NCI-H1048 (cell line): ENCODE measurements at places on chromosomes 1 and 21.
A peak's percentile ranks its signal among the peaks of the same experiment; 100 is the strongest.

DNA sequence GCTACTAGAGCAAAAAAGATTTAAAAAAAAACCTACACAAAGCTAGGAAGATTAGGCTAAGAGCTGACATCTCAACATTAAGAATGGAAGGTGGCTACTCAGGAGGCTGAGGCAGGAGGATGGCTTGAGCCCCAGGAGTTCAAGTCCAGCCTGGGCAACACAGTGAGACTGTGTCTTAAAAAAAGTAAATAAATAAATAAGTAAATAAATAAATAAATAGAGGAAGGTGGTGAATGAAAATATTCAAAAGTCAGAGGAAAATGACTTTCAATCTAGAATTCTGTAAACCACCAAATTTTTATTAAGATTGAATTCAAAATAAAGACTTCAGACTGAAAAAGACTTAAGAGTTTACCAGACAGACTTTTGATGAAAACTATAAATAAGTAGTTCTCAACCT lies 50.9 kb upstream of the TMPRSS2 start:
- no peak for DNase-seq

DNA sequence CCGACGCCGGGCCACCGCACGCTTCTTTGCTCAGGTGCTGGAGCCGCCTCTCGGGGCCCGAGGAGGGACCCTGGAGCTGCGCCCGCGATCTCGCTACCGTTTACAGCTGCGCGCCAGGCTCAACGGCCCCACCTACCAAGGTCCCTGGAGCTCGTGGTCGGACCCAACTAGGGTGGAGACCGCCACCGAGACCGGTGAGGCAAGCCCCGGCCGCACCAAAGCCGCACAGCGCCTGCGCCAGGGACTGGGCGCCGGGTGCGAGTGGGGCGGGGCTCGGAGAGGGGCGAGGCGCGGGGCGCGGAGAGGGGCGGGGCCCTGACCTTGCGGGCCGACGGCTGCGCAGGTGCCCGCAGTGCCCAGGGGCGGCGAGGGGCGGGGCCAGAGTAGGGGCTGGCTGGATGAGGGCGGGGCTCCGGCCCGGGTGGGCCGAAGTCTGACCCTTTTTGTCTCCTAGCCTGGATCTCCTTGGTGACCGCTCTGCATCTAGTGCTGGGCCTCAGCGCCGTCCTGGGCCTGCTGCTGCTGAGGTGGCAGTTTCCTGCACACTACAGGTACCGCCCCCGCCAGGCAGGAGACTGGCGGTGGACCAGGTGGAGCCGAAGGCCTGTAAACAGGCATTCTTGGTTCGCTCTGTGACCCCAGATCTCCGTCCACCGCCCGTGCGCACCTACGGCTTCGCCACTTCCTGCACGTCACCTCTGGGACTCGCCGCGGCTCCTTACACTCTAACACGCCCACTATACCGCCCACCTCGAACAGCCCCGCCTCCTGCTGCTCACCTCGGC lies 9.8 kb upstream of the CDC20 start:
- DNase-seq, result peak; percentile 78

- no peak for DNase-seq
Measured at GRCh38 chr1:44677201-44677766, 2.8 kb downstream of the ARMH1 start.

DNA sequence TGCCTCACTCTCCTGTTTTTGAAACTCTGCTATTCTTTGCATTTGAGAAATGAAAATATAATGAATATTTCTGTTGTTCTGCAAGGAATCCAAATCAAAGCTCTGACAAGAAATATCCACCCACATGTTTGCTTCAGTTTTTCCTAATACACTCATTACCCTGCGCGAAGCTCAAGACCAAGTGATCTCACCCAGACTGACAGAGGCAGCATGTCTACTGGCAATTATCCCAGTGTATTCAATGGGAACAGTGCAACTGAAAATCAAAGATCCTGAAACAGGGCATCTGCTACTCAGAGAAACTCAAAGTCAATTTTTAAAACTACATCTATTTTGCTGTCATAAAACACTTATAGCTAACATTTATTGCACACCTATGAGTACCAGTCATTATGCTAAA lies 321.0 kb upstream of the LRRC7 start:
- DNase-seq, result no peak

DNA sequence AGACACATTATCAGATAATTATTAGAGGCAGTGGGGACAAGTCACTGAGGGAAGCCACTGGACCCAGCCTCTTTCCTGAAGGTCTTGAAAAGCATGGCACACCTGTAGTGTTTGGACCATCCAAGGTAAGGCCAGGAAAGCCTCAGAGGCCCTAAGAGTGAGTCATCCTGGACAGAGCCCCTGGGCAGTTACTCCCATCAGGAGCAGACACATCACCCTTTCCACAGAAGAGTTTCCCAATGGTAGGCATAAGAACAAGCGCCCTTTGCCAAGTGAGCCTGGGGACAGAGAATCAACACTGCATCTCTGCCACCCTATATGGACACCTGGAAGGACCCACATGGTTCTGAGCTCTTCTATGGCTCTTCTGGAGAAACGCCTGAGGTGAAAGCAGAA lies 136.0 kb downstream of the PLXNA2 start:
- no peak for DNase-seq

GRCh38 chr1:204224655-204225054 lies 10.9 kb upstream of the GOLT1A start:
- DNase-seq, result no peak

DNA sequence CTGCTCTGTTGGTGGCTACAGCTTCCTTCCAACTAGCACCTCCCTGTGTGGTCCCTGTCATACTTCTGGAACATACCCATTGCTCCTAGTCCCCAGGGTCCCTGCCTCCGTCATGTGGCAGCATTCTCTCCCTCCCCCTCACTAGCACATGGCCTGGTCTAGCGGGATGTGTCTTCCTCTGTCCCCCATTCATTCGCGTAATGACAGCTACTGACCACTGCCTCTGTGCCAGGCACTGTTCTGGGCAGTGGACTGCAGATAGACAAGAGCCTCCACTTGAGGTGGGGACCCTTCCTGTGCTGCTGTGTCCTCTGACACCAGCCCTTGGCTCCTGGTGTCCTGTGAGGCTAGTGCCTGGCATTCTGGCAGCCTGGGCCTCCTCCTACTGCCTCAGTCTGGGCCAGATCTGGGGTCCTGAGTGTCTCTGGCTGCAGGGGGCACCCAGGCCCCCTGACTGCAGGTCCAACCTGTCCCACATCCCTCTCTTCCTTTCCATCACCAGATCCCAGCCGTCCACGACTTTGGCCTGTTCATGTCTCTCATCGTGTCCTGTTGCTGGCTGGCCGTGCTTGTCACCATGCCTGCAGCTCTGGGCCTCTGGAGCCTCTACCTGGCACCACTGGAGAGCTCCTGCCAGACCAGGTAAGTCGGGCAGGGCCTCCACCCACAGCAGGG lies 38.1 kb downstream of the DISP3 start:
- DNase-seq, result no peak

- DNase-seq, result no peak
Measured at GRCh38 chr1:54400329-54400728, 5.9 kb downstream of the SSBP3 start.

DNA sequence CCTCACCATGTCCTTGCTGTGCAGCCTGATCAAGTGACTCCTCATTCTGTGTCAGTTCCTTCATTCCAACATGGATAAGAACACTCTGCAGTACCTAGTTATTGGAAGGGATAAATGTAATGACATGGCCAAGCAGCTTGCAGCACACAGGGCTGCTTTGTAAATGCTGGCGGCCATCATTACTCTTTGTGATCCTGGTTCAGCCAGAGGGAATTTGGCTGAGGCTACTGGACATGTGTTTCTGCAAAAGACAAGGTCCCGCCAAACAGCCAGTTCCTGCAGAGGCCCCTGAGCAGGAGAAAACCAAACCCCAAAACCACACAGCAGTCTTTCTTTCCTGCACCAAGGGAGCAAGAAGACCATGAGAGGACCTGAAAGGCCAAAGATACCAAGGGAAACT lies 495.8 kb downstream of the AJAP1 start:
- no peak for DNase-seq

DNA sequence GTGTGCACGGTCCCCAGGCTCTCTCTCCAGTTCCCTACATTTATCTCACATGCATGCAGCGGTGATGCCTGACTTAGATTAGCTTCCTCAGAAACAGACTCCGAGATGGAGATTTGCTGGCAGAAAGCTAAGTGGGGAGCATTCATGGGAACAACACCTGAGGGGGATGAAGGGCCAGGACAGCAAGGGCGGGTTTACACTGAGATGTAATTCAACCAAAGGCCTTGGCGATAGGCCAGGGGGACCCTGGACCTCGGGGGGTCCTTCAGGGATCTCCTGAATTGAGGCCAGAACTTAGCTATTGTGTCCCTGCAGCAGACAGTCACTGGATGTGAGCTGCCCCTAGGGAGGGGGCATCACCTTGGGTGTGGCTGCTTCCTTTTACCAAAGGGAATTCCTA lies 246.1 kb upstream of the CSF3R start:
- no peak for DNase-seq

DNA sequence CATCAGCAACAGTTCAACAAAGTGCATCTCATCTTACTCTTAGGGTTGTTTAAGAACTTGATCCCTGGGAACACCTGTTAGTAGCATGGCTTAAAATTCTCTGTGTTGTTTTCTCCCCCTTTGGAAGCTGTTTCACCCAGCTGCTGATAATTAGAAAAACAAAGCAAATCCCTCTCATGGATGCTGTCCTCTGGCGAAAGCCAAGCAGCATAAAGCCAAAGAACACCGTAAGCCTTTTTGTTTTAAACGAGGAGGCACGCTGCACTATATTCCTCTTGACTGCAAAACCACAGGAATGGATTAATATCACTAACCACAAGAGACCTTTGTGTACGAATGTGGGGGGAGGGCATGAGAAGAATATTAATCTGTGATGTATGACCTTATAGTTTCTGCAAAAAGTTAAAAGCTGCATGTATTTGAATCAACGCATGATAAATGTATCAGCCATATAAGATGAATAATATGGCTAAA lies 923.2 kb downstream of the LTN1 start:
- peak; percentile 56 for DNase-seq

- DNase-seq, result no peak
Measured at GRCh38 chr1:206439205-206439604, 31.1 kb upstream of the IKBKE start.

DNA sequence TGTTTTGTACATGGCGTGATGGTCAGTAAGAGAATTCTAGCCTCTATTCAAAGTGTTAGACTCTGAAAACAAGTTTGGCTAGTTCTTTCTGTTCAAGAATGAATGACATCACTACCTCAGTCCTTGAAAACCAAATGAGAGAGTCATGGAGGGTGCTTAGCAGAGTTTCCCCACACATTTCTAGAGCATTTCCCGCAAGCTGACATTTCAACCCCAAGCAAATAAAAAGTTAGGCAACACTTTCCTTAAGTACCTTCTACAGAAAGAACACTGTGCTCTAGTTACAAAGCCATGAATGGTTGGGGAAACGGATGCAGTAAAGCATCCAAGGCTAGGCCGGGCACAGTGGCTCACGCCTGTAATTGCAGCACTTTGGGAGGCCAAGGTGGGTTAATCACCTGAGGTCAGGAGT lies 47.9 kb upstream of the SLC44A3 start:
- DNase-seq, result no peak

- DNase-seq, result no peak
Measured at GRCh38 chr1:153395136-153395685, 4.3 kb upstream of the S100A8 start.

GRCh38 chr21:37550157-37550556 lies 183.6 kb downstream of the DYRK1A start:
- no peak for DNase-seq

- DNase-seq, result no peak
Measured at GRCh38 chr1:205319081-205320018, 2.2 kb downstream of the NUAK2 start.

- peak; percentile 96 for DNase-seq
Measured at GRCh38 chr21:44873356-44874239, at the start of gene PTTG1IP. TSS of gene PTTG1IP (minus strand) at chr21:44873690. CDS start at chr21:44873616, 74 bp downstream.

GRCh38 chr1:2966449-2967328 lies 54.6 kb upstream of the ACTRT2 start:
- DNase-seq, result no peak

DNA sequence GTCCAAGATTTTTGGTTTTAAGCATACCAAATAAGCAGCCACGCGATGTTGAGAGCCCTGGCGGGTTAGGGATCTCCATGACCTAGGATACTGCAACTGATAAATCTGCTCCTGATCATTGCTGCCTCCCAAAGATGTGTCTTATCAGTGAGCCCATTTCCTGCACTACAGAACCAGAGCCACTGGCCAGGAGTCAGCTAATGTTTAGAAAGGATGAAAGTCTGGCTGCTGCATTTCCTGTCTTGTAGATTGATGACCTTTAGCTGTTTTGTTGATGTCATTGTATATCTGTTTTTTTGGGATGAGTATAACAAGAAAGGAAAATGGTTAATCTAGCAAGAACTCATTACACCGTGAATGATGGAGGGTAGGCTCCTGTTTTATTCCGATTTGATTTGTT lies 74.5 kb downstream of the C1orf21 start:
- no peak for DNase-seq

DNA sequence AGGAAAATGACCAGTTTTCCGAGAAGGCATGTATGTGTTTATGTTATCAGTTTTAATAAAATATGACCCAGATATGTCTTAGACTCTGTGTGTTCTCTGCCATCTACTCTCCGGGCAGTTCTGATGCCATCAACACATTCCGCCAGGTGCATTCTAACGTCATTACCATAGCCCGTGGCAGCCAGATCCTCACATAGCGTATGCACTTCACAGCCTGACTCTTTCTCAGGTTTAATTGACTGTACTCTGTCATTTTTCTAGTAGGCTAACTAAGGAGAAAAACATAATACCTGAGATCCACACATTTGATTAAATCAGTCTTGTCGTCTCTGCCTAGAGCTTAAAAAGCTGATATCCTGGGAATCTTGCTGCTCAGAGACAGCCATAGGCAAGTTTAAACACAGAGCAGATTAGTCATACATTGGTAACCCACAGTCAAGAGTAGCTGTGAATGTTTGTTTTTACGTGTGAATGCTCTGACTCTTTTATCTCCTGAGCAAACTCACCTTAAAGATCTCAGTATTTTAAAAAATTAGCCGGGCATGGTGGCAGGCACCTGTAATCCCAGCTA lies 175.9 kb downstream of the GREM2 start:
- DNase-seq, result no peak

DNA sequence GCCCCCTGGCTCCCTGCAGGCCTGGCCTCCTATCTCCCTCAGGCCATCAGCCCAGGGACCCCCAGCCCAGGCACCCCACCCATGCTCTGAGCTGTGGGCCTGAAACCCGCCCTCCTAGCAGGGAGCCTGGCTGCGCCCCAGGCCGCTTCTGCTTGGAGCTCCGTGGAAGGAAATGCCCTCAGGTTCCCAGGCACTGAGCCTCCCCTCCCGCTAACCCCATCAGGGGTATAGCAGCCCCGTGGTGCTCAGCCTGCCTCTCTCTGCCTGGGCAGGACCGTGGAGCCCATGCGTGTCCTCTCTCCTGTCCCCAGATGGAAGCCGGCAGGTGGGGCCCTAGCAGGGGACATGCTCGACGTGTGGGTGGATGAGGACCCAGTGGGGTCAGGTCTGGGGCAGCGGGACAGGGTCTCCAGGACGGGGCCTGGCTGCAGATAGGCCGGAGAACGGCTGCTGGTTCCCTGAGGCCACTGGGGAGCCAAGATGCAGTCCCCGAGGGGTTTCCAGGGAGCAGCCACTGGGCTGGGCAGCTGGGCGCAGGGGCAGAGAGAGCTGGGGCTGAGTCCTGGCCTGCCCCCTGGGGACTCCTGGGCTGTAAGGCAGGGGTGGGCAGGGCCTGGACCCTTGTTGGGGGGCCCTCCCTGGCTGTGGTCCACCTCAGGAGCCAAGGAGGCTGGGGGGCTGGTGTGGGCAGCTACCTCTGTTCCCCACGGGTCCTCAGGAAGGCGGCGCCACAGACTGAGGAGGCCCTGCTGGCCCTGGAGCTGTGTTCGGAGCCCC lies 75.5 kb downstream of the MORN1 start:
- DNase-seq, result no peak
